Pulmonary artery endothelial cell (primary cell): ENCODE measurements at places on chromosomes 6 and 20. TPM values are rescaled to one million over a fixed set of nuclear protein-coding genes. Genes with fewer than 3 reads are reported as not detected.

Gene SERPINB1
- 29.0 and 50.8 TPM in 2 replicates for total RNA-seq

DNA sequence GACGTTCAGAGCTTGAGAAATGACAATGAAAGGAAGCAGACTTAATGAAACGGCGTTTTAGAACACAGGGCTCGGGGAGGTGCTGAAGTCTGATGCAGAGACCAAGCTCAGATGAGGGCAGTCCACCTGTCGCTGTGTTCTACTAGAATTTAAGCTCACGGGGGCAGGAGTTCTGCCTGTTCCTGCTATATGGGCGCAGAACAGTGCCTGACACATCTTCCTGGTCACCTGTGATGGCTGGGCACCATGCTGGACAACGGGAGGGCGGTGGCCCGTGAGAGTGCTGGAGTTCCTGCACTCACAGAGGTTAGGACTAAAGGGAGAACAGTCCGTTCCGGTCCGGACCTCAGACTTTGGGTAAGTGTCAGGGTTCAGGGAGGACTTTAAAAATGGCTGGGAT is 130.6 kb downstream of the ERMARD start:
- DNase-seq: no peak

DNA sequence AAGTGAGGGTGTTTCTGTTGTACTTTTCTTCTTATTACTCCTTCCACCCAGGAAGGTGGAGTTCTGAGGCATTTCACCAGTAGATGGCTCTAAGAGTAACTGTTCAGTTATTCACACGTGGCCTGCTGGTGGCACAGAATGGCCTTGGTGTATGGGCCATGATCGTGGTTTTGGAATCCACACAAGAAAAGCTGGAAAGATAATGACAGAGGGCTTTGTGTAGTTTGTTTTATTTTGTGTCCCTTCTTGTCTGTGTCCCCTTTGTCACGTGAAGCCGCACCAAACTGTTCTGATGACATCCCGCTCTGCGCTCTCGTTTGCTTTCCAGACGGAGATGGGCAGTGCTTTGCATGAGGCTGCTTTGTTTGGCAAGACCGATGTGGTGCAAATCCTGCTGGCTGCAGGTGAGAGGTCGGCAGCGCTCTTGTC is 93.4 kb downstream of the ANKS1A start:
- DNase-seq: no peak

DNA sequence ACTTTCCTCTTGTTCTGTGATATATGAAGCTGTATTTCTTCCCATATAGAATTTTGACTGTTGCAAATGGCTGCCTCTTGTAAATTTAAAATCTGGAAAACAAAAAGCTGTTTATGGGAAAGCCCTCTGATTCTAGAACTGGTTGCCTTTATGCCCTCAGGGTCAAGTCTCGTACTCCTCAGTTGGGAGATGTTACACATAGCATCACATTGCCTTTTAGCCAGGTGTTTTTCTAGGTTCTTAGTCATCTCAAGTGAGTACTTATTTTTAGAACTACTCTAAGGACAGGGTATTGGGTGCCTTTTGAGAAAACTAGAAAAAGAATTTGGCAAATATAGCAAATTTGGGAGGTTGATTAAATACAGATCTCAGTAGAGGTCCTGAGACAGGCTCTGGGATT is 58.5 kb downstream of the ANKS1A start:
- DNase-seq: no peak

Gene FKBP1C
- 0.40 and 1.8 TPM in 2 replicates for total RNA-seq

- no peak for DNase-seq
These were observed 28.2 kb downstream of the SUN5 start for GRCh38 chr20:32975698-32976674.

Gene SEC63
- total RNA-seq: 16.4 and 19.1 TPM in 2 replicates

DNA sequence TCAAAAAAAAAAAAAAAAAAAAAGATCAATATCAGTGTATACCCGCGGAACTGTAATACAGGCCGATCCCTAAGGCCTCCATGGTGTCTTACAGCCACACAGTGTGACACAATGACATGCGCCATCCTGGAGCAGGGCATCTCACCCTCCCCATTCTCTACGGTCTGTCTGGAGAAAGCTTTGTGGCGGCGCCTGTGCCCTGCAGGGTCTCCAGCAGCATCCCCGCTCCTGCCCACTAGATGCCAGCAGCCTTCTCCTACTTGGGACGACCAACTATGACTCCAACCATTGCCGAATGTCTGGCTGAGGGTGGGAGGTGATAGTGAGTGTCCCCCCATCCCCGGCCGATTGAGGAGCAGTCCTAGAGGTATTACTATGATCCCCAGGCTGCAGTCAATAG is 558.8 kb upstream of the AGPAT4 start:
- DNase-seq: no peak

Gene KCNK16
- total RNA-seq: not detected in 2 replicates

DNA sequence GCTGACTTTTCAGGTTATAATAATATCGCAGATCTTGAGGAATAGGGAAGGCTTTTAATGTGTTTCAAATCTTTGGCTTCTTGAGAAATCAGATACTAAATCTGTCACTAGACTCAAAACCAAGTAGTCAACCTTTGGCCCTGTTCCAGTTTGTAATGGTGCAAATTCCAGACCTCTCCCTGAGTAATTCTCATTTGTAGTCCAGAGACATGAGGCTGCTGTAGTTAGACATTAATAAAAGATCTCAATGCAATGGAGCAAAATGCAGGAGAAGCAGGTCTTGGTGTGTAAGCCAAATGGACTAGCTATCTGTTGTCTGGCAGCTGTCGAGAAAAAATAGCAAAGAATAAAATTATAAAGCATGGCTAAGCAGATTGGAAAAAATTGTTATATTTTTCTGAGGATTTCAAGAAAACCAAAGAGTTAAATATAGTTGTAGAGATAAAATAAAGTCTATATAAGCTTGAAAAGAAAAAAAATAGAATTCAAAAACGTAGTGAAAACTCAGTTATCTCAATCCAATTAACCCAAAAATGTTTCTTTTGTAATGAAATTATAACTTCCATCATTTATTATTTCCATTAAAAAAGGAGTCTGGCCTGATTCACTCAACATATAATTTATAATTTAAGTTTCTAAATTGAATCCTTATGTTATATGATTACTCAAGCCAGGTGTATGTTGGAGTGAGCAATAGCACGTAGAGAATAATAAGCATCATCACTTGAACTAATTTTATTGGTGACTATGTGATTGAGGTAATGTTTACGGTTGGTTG is 161.5 kb upstream of the ADGRB3 start:
- no peak for DNase-seq

DNA sequence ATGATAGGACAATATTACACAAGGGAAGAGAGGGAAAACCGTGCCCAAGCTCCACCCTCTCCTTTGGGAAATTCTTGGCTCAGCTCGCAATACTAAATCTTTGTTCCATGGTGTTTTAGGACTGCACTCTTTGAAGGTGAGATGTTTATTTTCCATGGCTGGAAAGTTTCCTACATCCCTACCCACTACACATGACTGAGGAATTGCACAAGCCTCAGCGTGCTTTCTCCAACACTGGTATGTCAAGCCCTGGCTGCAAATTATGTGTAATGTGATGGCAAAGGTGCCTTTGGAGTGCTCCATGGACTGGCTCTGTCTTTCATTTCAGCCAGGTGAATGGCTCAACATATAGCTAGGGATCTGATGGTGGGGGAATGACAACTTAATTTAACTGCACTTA is 134.3 kb downstream of the ISM1 start:
- no peak for DNase-seq

Gene SLC22A3
- total RNA-seq: 0.07 and 0.13 TPM in 2 replicates

GRCh38 chr6:7806711-7807110 is 80.8 kb downstream of the BMP6 start:
- DNase-seq: no peak

- no peak for DNase-seq
These were observed 48.2 kb upstream of the MLN start for GRCh38 chr6:33851959-33852358.
